ENCODE measurements at places on chromosomes 5 and 9. TPM values are rescaled to one million over a fixed set of nuclear protein-coding genes. Genes with fewer than 3 reads are reported as not detected.

SPINK7 gene
- polyA plus RNA-seq: 0.06 TPM

PROB1 gene
- polyA plus RNA-seq: 2.1 TPM

KIF12 gene
- 136 TPM for polyA plus RNA-seq

SLCO4C1 gene
- polyA plus RNA-seq: 24.9 TPM

DNA sequence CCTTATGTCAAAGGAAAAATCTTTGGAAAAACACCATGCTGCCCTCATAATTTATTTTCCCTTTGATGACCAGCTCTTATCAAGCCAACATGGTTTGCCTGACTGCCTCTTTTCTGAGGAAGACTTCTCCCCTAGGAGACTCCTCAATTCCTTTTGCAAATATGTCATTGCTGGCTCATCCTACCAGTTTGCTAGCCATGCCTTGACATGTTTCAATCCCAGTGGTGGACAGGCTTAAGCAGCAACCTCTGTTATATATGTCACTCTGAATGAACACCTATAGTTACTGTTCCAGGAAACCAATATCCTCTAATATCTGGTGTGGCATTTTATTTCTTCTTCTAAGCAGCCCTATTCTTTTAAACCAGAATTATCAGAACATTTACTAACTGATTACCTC, 615.8 kb downstream of the HTR1A start:
- no peak overlapping the region for H3K4me3 ChIP-seq
- no peaks in the 10 kb centered on the region for H3K4me1 ChIP-seq
- no peak for DNase-seq
- no peaks in the 10 kb centered on the region for H3K27me3 ChIP-seq
- no peak overlapping the region for H3K27ac ChIP-seq
- H3K36me3 ChIP-seq: no peaks in the 10 kb centered on the region

GRCh38 chr5:78362220-78362619, 1.8 kb downstream of the SCAMP1 start:
- no peak overlapping the region for H3K27ac ChIP-seq
- no peak for DNase-seq
- H3K4me3 ChIP-seq: no peak overlapping the region
- no peaks in the 10 kb centered on the region for H3K4me1 ChIP-seq
- H3K36me3 ChIP-seq: peaks cover 2% of the 10 kb centered on the region

- H3K27ac ChIP-seq: no peak overlapping the region
- H3K27me3 ChIP-seq: no peaks in the 10 kb centered on the region
- H3K4me1 ChIP-seq: no peaks in the 10 kb centered on the region
Measured at GRCh38 chr5:78221964-78222451, 72.5 kb downstream of the AP3B1 start.

- H3K4me1 ChIP-seq: peaks cover 8% of the 10 kb centered on the region
- no peak overlapping the region for H3K4me3 ChIP-seq
- peaks cover 22% of the 10 kb centered on the region for H3K36me3 ChIP-seq
- H3K27ac ChIP-seq: no peak overlapping the region
Measured at GRCh38 chr5:32277798-32278197, 34.9 kb downstream of the MTMR12 start.

- H3K36me3 ChIP-seq: no peaks in the 10 kb centered on the region
- no peak for DNase-seq
- peaks cover 10% of the 10 kb centered on the region for H3K4me1 ChIP-seq
- H3K4me3 ChIP-seq: no peak overlapping the region
- H3K27me3 ChIP-seq: no peaks in the 10 kb centered on the region
Measured at GRCh38 chr9:98992885-98993569, 49.3 kb downstream of the COL15A1 start.

DNA sequence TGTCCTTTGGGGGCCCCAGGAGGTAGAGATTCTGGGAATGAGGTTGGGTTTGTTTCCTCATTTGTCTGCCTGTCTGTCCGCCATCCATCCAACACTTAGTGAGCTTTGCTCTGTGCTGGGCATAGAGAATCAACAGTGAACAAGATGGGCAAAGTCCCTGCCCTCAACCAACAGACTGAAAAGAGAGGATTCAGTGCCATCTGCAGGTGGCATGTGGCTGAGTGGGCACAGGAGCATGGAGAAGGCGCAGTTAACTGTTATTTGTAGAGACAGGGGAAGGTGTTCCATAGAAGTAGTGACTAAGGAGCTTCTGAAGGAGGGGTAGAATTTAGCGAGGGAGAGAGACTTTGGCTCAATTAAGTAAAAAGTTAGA, 23.1 kb downstream of the POLR1E start:
- H3K4me1 ChIP-seq: peaks cover 6% of the 10 kb centered on the region
- no peak overlapping the region for H3K4me3 ChIP-seq
- peak overlapping the region; percentile 8 for H3K27ac ChIP-seq
- peaks cover 10% of the 10 kb centered on the region for H3K36me3 ChIP-seq
- no peak for DNase-seq

DNA sequence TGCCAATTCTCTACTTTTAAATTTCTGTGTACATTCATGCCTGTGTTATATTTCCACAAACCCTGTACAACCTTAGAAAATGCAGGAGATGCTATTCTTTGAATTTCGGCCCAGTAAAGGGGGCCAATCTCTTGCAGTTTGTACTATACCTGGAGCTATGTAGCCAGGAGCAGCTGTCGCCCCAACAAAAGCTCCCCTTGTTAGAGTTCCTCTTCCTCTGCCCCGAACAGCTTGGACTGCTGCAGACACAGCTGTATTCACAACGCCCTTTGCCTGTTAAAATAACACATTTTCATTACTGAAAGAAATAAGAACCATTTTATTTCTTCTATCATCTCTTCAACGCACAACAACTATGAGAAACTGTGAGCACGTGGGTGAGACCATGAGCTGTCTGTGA, 99.2 kb downstream of the GPR21 start:
- no peaks in the 10 kb centered on the region for H3K4me1 ChIP-seq
- no peak for DNase-seq
- H3K27me3 ChIP-seq: no peaks in the 10 kb centered on the region

Data from large intestine (tissue), 12 donors.